ENCODE measurements at places on chromosomes 1 and 21.
A peak's percentile ranks its signal among the peaks of the same experiment; 100 is the strongest.

- DNase-seq: peak; percentile 60
Observed at GRCh38 chr1:147225193-147225730, at the start of gene FMO5. Gene FMO5 (minus strand): TSS chr1:147225339. CDS start chr1:147225029, 310 bp downstream.

DNA sequence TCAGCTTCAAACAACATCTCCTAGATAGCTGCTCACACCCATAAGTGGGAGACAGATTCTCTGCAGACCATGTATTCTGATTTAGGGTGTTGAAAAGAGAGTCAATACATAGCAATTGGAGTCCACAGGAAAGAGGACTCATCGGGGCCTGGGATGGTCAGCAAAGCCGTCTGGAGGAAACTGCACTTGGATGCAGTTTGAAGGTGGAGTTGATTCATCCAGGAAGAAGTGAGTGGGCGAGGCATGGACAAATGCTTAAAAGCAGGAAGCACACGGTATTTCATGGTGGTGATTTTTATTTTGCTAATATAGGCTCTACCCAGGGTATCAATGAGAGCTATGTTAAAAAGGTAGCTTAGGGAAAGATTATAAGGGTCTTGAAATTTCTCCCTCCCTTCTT is 36.8 kb upstream of the DIRAS3 start:
- DNase-seq: no peak

- DNase-seq: no peak
Observed at GRCh38 chr1:54124472-54124871, 28.3 kb downstream of the CDCP2 start.

DNA sequence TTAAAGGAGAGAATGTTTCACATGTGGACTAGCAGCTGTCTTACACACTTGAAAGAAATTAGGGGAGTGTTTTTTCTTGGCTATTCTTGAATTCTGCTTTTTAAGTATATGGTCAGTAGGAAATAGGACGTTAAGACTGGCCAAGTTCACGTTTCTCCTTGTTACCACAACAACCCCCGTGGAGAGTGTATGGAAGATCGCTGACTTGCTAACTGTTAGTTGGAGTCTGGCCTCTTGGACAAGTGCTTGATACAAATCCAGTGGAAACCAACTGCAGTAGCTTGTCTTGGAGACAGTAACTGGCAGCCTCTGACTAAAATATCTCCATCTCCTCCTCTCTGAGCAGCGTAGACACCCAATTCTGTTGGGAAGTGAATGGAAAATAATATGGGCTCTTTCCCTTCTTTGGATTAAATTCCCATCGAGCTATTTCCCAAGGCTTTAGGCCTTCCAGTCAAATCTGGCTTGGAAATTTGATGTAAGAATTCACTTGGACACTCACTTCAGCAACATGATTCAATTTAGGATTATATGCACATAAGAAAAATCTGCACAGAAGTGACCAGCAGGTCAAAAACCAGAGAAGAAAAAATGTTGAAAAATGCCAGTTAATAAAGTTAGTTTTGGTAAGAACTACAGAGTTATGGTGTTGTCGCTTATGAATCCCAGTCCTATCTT is 3.6 kb upstream of the NFIA start:
- DNase-seq: no peak
